MG63 (cell line): ENCODE measurements at places on chromosomes 7 and 10.

DNA sequence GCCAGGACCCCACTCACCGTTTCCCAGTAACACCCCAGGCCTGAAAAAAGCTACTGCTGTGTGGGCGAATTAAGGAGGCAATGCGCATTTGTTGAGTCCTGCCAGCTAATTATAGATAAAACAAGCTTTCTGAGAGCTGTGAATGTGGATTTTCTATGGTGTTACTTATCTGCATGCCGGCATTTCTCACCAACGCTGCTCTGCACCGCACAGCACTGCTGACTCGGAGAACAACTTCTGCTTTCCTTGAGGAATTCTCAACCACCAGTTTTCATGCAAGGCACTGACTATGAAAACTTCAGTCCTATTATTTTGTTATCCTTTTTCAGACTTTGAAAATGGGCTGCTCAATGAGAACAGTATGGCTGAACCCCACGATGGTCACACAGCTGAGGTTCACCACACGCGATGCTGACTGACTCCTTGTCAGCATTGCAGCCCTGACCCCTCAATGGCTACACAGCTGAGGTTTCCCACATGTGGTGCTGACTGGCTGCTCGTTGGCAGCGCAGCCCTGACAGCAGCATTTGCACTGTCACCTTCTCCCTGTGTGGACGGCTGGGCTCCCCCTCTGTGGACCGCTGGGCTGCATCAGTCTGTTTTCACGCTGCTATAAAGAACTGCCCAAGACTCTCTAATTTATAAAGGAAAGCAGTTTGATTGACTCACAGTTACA lies 190.6 kb downstream of the DIP2C start:
- DNase-seq: no peak

GRCh38 chr7:80681272-80681885 lies 42.9 kb downstream of the CD36 start:
- no peak for DNase-seq

DNA sequence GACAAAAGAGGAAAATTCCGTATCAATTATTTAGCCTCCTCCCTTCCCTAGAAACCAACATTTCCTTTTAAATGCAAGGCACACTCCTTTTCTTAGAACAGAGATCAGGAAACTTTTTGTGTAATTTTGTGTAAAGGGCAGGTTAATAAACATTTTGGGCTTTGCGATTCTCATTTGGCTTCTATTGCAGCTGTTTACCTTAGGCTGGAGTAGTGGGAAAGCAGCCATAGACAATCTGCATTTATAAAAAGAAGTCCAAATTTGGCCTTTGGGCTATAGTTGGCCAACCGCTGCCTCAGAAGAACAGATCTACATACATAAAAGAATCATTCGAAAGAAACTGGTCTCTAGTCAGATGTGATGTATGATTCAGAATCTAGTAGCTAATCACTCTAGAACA lies 35.3 kb downstream of the NAMPT start:
- no peak for DNase-seq

DNA sequence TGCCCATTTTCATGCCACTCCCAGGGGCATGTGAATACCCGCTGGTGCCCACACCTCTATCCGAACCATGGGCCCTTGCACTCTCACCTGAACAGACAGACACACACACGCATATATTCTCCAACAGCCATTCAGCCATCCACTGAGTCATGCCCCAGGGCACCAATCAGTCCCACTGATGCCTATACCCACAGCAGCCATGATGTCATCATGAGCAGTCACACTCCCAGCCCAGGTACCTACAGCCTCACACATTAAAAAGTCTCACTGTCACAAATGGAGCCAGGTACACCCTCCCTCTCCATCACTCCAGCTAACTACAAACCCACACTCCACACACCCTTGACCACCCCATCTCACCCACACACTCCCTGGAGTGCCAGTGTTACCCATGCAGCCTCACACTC lies 12.2 kb downstream of the VSIR start:
- DNase-seq: no peak

DNA sequence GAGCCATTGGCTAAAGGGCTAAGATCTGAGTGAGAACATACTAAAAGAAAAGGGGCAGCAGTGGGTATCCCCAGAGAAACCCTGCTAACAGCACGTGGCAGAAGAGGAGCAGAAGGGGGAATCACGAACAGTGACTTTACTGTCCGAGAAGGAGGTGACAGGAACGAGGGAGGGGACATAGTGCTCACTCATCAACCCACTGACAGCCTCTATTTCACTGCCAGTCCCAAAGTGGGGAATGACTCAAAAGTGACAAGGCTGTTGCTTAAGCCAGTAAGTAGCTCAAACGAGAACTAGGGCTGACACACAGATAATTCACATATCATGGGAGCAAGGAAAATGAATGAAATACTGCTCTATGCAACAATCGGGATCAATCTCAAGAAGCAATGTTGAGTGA lies 92.7 kb downstream of the RSU1 start:
- DNase-seq: no peak

- DNase-seq: no peak
Measured at GRCh38 chr10:3530783-3531645, 254.0 kb downstream of the KLF6 start.

GRCh38 chr7:116952635-116953371 lies 498 bp upstream of the ST7 start:
- DNase-seq: no peak

- DNase-seq: no peak
Measured at GRCh38 chr7:157806711-157807110, 469.9 kb downstream of the DNAJB6 start.

GRCh38 chr7:103735377-103735776 lies 254.1 kb downstream of the RELN start:
- no peak for DNase-seq

GRCh38 chr10:129075508-129075907 lies 391.5 kb upstream of the MGMT start:
- DNase-seq: no peak

GRCh38 chr10:49080071-49080470 lies 35.3 kb downstream of the VSTM4 start:
- DNase-seq: no peak

DNA sequence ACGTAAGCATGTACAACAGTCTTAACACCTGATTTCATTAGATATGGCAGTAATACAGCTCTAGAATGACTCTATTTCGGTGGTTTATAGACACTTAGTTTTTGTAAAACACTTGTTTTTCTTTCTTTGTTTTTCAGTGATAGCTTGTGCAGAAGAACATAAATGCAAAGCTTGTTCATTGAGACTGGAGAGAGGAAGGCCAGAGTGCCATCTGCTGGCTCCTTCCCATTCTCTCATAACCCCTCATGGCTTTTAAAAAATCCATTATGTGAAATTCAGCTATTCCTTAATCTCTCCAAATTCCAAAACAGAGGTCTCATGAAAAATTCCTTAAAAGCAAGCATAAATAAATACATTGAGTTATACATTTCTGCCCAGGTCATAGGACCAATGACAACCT lies 76.3 kb downstream of the CACNB2 start:
- no peak for DNase-seq

DNA sequence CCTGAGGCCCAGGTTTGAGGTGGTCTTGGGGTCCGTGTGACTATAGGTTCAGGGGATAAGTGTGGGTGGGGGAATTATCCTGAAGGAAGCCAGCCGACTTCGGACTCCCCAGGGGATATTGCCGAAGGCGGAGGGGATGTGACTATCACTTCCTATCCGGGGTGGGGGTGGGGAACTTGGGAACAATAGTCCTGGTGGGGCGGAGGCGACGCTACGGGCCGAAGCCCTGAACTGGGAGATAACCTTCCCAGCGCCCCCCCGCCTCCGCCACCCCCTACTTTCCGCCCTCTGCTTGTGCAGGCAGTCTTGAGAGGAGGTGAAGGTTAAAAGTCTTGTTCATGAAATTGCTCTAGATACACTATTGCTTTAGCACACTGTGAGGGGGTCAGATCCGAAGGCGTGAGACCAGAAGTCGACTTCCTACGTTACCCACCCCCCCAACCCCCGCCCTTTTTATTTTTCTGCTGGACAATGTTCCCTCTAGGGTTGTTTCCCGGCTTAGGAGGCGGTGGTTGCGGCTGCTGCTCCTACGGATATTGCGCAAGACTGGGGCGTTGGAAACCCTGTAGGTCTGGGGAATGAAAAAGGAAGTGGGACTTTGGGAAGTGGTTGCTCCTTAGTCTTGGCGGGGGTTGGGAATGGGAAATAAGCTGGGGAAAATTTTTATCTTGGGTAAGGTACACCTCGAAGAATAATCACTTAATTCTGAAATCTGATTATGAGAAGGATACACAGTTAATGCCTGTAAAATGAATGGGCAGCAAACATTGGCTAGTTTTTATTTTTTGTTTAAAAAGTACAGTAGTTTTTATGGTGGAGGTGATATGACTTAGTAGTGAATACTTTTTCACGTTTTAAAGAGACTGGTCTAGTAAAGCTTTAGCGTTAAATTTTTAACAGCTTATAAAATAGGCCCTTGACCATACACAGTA lies 1.5 kb downstream of the PTPN12 start:
- DNase-seq: peak; percentile 88

GRCh38 chr10:95730233-95730632 lies 25.7 kb upstream of the ENTPD1 start:
- no peak for DNase-seq

GRCh38 chr7:12281038-12281437 lies 69.9 kb downstream of the TMEM106B start:
- no peak for DNase-seq

- no peak for DNase-seq
Measured at GRCh38 chr7:147516391-147516790, 1074.2 kb upstream of the C7orf33 start.

GRCh38 chr7:93407239-93407638 lies 167.3 kb downstream of the CALCR start:
- DNase-seq: no peak

DNA sequence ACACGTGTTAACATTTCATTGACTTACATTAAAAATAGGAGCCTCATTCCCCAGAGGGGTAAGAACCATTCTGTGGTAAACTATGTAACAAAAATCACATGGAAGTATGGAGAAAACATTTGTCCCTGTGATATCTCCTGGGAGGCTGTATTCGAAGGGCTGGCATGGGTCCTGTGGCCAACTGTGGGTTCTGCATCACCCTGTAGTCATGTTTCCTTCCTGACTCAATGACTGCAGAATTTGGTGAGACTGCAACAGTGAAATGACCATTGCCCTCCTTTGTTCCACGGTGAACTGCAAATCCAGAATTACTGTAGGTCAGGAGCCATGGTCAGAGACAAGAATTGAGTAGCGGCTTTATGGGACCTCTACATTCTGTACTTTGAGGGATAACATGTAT lies 3.6 kb upstream of the ZEB1 start:
- peak; percentile 86 for DNase-seq

DNA sequence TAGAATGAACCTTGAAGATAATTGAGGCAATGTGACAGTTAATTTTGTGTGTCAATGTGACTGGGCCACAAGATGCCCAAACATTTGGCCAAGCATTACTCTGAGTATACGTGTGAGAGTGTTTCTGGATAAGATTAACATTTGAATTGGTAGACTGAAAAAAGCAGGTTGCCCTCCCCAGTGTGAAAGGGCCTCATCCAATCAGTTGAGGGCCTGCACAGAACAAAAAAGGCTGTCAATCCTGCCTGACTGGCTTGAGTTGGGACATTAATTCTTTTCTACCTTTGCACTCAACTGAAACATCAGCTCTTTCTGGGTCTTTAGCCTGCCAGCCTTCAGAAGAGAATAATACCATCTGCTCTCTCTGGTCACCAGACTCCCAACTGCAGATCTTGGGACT lies 56.6 kb upstream of the PDE1C start:
- DNase-seq: no peak

DNA sequence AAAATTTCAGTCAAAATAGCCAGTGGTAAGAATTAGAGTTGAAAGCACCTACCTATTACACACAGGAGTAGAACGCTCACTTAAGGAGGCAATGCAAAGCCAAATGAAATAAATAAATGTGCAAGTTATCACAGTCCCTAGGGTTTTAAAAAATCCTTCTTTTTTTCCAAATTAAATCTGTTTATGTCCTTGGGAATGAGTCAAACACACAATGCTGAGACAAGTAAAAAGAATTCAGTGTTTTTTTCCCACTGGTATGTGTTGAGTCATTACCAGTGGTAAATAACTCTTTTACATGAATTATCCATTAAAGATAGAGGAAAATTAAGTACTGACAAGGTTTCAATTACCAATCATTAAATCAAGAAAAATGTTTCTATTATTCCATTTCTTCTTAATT lies 438.6 kb downstream of the TNS3 start:
- DNase-seq: no peak

- DNase-seq: no peak
Measured at GRCh38 chr10:88108115-88108610, 244.7 kb downstream of the PTEN start.

GRCh38 chr10:119231654-119232053 lies 24.3 kb downstream of the GRK5 start:
- no peak for DNase-seq

DNA sequence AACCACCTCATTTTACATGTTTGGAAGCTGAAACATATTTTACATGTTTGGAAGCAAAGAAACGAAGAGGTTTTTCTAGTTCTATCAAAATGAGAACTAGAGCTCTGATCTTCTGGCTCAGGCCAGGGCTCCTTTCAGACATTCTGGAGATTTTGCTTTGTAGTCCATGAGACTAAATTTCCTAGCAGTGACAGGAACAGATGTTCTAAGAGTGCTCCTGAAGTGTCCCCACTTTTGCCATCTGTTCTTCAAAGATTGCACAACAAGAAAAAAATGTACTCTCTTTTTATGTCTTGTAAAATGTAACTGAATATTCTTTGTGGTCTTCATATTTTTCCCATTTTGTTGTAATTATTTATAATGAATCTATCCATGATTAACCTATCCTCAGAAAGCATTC lies 196.4 kb upstream of the PCLO start:
- no peak for DNase-seq

GRCh38 chr7:99489235-99489634 lies 10.8 kb downstream of the ZNF394 start:
- no peak for DNase-seq

GRCh38 chr10:133159611-133159949 lies 439 bp upstream of the KNDC1 start:
- DNase-seq: no peak

- no peak for DNase-seq
Measured at GRCh38 chr7:63023182-63023787, 975.4 kb upstream of the ZNF722 start.

DNA sequence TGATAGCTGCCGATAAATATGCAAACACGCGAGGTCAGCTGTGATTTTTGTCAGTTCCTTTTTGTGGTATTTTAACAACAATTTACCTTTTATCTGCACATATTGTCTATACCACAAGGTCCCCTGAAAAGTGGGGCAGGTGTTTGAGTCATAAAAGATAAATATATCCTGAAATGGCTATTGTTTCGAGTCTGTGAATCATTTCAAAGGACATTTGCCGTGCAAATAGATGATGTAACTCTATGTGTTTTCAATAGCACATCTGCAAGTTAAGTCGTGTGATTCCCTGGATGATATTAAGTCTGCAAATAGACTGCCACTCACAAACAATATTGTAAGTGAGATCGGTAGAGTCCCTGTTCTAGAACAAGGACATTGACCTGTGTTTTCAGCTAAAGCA lies 193.0 kb upstream of the PITRM1 start:
- DNase-seq: no peak

DNA sequence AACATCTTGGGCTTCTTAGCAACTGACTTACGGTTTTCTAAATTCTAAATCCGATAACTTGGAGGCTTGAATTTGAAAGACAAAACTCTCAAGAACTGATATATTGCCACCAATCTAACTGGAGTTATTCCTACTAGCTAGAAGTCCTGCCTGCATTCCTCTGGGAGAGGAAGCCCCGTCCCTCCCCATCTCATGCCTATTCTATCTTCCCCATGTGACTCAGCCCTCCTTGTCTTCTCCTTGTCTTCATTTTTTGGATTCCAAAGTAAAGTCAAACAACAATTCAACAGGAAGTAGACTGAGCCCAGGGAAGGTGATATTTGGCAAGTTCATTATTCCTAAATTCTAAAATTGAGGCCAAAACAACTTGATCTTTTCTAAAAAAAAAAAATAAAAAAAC lies 587.7 kb downstream of the KCNMA1 start:
- peak; percentile 13 for DNase-seq
